Hypothalamus (tissue), 51 donors: ENCODE measurements at places on chromosomes 4 and X.

GRCh38 chr4:10007793-10008608, 13.3 kb downstream of the SLC2A9 start:
- no peak for DNase-seq

- no peak for DNase-seq
Measured at GRCh38 chrX:48648336-48648751, 35.3 kb upstream of the WAS start.

DNA sequence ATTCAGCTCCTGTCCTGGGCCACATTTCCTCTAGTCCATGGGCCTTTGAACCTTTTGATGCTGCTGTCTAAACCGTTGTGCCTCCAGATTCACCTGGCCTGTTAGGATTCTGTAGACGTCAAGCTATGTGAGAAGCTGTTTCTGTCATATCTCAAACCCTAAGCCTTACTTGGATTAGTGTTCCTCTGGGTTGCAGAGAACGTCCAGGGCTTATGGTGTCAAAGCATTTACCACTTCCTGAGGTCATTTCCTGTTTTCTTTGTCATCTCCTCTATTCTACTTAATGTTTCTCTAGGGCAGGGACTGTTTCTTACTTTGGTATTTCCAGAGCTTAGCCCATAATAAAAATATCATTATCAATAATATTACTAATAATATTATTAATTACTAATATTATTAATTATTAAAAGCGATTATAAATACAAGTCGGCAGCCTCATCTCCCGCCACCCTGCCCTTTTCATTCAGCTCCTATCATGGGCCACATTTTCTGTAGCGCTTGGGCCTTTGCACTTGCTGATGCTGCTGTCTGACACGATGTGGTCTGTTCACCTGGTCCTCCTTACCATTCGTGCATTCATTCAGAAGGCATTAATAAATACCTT, 19.1 kb downstream of the PRIMPOL start:
- no peak for DNase-seq

DNA sequence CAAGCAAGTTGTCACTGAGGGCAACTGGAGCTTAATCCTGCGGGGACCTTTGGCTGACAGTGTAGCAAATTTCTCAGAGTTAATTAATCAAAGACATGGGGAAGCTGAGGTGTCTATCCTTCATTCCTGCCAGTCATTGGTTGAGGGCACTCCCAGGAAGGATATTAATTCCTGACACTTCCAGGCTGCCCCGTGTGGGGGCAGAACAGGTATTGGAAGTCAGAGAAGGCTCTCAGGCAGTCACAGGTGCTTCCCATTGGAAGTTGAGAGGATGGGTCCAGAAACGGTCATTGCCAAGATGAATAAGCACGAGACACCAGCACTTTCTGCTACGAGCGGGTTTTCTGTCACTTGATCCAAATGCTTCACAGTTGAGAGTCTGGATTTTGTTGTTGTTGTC, 29.1 kb upstream of the CD38 start:
- no peak for DNase-seq

- DNase-seq, result no peak
Measured at GRCh38 chr4:90621080-90621479, 493.9 kb downstream of the CCSER1 start.

DNA sequence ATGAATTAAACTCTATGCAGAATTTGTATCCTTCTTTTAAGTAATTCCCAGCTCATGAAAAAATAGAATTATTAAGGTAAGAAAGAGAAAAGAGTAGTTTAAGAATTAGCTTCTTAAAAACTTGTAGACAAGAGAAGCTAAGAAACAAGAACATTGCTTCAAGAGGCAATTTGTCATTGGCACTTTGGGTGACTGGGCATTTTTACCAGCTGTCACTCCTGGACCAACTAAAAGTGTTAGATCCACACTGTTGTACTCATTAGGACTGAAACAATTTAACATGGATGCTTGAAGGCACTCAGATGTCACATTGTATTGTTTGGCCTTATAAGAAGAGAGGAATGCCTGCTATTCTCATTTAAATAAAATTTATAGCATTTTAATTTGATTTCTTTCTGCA, 7.4 kb downstream of the COL25A1 start:
- DNase-seq, result no peak
